ENCODE measurements at places on chromosomes 4 and X.

DNA sequence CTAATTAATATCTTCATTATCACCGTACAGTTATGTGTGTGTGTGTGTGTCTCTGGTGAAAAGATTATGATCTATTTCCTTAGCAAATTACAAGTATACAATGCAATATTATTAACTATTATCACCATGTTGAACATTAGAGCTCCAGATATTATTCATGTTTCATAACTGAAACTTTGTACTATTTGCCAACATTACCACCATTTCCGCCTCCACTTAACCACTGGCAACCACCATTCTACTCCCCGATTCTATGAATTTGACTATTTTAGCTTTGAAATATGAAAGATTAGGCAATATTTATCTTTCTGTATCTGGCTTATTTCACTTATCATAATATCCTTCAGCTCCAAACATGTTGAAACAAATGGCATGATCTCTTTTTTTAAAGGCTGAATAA lies 717.9 kb downstream of the ARAP2 start:
- no peak for DNase-seq

DNA sequence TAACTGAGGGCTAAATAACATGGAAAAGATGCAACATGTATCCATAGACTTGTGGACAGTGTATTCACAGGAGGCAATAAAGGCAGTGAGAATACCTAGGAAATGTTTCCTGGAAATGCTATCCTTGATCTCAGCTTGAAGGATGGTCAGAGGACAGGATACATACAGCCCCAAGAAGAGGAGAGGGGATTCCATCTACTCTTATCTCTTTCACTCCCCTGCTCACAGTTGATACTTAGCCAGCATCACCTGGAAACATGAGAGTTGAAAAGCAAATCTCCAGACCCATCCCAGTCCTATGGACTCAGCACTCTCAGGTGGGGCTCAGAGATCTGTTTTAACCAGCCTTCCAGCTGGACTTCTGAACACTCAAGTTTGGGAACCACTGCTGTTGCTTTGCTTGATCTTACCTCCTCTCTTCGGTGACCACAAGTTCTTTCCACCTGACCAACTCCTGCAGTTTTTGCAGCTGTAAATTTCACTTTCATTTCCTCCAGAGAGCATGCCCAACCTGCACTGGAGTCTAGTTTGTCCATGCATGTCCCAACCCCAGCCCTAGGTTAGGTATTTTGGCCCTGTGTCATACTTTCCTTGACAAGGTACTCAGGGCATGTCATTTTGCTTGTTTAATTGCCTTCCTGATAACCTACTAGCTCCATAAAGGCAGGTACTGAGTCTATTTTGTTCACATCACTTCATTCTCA lies 10.4 kb downstream of the RELL1 start:
- no peak for DNase-seq

DNA sequence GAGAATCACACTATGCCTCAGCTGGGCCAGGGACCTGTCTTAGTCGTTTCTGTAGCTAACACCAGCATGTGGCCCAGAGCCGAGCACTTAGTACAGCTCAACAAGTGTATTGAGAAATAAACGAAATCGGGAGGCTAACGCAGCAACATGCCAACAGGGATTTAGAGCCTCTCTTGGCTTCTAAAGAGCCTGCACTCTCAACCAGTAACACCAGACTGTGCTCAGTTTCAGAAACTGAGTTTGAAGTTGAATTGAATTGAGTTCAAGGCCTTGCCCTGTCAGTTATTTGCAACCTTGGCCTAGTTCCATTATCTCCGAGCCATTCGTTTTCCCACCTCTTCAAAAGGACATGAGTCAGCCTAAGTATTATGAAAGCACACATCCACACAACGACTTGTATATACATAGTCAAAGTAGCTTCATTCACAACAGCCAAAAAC lies 71.3 kb upstream of the LDB2 start:
- DNase-seq = peak; percentile 63

DNA sequence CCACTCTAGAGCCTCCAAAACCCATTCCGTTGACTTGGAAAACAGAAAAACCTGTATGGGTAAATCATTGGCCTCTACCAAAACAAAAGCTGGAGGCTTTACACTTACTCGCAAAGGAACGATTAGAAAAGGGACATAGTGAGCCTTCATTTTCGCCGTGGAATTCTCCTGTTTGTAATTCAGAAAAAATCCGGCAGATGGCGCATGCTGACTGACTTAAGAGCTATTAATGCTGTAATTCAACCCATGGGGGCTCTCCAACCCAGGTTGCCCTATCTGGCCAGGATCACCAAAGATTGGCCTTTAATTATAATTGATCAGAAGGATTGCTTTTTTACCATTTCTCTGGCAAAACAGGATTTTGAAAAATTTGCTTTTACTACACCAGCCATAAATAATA lies 60.8 kb downstream of the ZNF732 start:
- DNase-seq = no peak

DNA sequence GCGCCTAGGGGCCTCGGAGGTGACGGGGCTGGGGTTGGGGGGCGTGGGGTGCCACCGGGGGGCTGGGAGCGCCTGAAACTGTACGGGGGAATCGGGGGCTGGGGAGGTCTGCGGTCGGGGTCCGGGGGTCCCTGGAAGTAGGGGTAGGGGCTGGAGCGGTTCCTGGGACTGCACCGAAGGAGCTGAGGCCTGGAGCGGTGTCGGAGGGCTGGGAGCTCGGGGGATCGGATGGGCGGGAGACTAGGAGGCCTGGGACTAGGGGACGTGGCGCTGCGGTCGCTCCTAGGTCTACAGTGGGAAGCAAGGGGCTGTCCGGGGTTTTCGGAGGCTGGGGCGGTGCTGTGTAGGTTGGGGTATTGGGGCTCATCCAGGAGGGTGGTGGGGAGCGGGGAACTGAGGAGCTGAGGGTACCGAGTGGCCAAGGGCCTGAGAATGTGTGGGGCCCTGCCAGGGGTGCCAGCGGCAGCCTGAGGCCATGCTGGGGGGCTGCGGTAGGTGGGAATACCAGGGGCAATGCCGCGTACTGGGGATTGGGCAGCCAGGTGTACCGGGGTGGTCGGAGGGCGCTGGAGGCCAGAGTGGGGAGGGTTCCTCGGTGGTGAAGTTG lies 562 bp downstream of the AKAP17A start:
- DNase-seq = no peak

DNA sequence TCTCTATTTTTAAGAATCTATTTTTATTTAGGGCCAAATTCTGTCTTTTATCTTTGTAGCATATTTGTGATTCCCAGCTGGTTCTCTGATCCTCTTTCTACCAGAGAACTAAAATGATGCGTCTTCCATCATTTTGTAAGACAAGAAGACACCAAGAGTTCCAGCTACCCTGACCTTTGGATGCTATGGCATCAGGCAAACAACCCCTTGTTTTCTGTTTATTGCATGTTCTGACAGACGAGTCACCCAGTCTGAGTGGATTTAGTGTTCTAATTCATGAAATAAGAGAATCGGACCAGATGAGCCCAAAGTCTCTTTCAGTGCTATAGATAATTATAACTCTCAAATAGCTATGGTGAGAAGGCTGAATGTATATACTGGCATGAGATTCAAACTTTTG lies 69.7 kb downstream of the ZFYVE28 start:
- DNase-seq = no peak

GRCh38 chr4:184148738-184149637 lies 68.7 kb downstream of the ENPP6 start:
- no peak for DNase-seq
